ENCODE measurements at places on chromosomes 5 and 9.

- DNase-seq: no peak
These were observed 7.5 kb downstream of the OBP2B start for GRCh38 chr9:133201424-133202144.

- DNase-seq: no peak
These were observed 113.5 kb downstream of the CAAP1 start for GRCh38 chr9:26779062-26779461.

GRCh38 chr5:84599964-84600363, 215.3 kb upstream of the EDIL3 start:
- no peak for DNase-seq

- DNase-seq: no peak
These were observed 1.2 kb downstream of the FBXO10 start for GRCh38 chr9:37575001-37575400.

DNA sequence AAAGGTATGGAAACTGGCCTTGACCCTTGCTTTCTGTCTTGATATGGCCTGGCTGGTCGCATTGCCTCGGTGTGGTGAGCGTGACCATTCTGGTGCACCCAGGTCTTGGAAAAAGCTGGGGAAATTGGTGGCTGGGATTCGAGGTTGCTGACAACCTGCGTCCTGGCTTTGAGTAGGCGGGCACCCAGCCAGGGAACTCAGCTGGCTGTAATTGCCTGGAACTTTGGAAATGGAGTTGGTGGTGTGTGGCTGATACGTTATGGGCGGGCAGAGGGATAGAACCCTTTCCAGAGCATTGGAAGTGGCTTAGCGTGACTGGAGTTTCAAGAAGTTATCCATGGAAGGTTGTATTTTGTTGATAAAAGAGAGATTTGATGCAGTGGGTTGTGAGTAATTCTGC, 35.2 kb downstream of the KCNMB1 start:
- DNase-seq: no peak

DNA sequence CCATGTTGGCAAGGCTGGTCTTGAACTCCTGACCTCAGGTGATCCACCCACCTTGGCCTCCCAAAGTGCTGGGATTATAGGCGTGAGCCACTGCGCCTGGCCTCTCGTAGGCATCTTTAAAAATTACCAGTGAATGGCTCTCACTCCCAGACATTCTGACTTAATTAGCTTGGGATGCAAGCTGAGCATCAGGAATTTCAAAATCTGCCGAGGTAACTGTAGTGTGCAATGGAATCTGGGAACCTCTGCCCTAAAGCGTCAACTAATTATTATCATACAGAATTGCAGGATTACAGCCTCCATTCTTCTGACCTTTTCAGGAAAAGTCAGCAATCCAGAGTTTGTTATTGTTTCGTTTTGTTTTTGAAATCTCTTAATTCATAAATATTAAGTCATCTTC, 213.4 kb upstream of the DMAC1 start:
- no peak for DNase-seq

- no peak for DNase-seq
These were observed 270.4 kb upstream of the TMEM161B start for GRCh38 chr5:88539026-88539425.

GRCh38 chr5:63049935-63050334, 471.3 kb downstream of the LRRC70 start:
- DNase-seq: no peak

- DNase-seq: no peak
These were observed 464.3 kb downstream of the GADD45G start for GRCh38 chr9:90069085-90069484.

GRCh38 chr9:134712926-134713325, 71.3 kb downstream of the COL5A1 start:
- DNase-seq: no peak

GRCh38 chr5:109619021-109619460, 70.7 kb upstream of the MAN2A1 start:
- no peak for DNase-seq
